NCI-H187 (cell line): ENCODE measurements at places on chromosomes 7 and 10.
A peak's percentile ranks its signal among the peaks of the same experiment; 100 is the strongest.

- DNase-seq, result no peak
These were observed 688 bp downstream of the ORAI2 start for GRCh38 chr7:102434039-102434486.

GRCh38 chr10:63266391-63267316 is 133.5 kb downstream of the NRBF2 start:
- DNase-seq, result no peak

DNA sequence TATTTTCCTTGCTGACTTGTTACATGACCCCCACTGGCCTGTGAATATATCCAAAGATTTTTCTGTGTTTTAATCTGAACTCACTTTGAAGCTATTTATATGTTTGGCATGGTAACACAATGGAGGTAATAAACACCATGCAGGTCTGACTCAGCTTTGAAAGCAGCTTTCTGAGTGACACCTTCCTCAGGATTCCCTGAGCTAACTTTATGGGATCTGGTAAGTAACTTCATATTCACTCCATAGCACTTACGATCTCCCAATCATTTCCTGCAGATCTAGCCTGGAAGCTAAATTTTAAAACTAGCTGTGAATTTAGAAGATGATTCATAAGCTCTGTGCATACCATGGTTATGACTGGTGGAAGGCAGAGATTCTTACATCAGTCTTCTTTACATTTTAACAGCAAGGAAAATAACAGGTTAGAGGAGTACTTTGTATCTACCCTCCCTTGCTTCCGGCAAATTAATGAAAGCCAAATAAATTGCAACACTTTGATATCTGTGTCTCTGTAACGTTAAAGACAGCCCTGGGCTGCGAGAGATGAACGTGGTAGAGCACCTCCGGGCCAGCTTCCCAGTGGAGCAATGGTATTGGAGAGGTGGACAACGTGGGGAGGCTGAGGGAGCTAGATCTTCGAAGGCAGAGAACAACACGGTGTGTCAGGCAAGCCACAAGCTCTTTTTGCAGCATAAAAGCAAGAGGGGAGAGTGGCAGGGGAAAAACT is 170.2 kb upstream of the KLF14 start:
- DNase-seq, result no peak

GRCh38 chr7:114758661-114759227 is 163.2 kb upstream of the MDFIC start:
- DNase-seq, result no peak

- no peak for DNase-seq
These were observed 162.7 kb downstream of the AVL9 start for GRCh38 chr7:32658034-32658433.

DNA sequence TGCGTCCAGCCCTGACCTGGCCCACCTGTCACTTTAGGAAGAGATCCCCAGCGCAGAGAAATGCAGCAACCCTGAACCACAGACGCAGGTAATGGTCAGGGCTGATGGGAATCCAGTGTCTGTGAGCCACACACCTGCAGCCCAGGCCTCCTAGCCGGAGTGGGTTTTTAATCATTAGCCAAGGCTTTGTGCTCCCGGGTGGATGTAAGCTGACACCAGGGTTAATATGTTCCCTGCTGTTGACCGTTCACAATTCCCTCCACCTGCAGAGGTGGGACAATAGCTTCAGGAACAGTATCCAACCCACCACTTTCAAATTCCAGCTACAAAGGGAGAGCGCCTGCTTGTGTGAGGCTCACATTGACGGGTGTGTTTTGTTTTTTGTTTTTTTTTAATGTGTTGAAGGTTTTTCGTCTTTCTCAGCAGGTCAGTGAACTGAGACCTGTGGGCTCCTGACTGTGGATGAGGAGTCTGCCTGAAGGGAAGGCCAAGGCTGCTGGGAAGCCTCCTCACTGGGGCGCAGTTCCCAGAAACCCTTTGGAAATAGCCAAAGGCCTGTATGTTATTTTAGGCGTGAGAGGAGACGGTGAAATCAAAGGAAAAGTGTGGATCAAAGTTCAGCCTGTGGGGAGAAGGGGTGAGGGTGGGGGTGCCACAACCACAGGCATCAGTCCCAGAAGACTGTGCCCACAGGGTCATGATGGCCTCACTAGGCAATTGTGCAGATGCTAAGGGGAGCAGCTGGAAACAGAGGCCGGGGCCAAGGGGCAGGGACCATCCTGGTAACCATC is 111.1 kb downstream of the TNS3 start:
- no peak for DNase-seq

DNA sequence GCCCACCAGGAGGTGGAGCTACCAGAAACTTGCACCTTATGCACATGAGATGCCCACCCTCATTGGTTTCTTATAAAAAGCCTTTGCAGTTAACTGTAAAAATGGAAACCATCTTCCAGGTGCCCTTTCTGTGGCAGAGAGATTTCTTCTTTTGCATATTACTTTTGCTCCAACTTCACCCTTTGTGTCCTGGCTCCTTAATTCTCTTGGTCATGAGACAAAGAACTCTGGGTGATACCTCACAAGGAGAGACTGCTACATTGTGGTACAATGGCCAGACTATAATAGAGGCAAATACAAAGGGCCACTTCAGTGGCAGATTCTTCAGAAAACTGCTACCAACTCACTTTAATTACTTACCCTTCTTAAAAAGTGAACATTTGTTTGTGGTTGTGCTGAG is 76.4 kb upstream of the PTER start:
- no peak for DNase-seq

DNA sequence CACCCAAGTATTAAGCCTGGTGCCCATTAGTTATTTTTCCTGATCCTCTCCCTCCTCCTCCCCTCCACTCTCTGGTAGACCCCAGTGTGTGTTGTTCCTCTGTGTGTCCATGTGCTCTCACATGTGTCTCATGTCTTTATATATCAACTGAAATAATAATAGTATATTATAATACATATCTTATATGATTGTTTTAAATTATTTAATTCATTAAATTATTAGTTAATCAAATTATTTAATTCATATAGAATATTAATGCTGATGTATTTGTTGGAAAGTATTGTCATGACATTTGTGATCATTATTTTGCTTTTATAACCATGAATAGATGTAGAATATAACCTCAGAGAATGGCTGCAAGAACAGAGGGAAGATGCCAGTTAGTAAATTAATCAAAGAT is 647.5 kb downstream of the SORCS3 start:
- no peak for DNase-seq

- no peak for DNase-seq
These were observed 328.6 kb downstream of the SUGCT start for GRCh38 chr7:40463446-40463845.

GRCh38 chr10:72162978-72163377 is 52.8 kb upstream of the ANAPC16 start:
- DNase-seq, result no peak

GRCh38 chr10:95411635-95412034 is 120.8 kb upstream of the PDLIM1 start:
- DNase-seq, result no peak

DNA sequence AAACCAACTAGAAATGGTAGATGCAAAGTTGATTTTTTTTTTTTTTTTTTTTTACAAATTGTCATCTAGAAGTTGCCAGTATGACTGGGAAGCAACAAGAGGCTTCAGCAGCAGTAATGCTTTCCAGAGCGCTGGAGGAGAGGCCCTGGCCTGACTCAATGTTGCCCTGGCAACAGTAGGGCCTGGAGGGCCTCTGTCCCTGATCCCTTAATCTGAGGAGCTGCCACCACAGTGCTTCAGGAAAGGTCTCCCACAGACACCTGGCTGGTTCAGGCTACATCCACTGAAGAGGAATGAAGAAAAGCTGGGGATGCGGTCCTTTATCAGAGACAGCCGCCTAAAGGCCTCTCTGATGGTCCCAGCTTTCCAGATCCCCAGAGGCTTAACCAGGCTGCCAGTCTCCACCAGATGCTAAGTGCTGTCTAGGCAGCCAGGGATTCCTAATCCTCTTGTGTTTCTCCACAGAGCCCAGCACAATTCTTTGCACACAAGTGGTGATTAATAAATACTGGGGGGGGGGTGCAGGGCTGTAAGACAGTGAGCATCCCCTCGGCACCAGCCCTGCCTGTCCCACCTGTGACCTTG is 33.7 kb downstream of the ZNF777 start:
- DNase-seq, result no peak

- no peak for DNase-seq
These were observed 19.8 kb upstream of the COL1A2 start for GRCh38 chr7:94374721-94375566.

DNA sequence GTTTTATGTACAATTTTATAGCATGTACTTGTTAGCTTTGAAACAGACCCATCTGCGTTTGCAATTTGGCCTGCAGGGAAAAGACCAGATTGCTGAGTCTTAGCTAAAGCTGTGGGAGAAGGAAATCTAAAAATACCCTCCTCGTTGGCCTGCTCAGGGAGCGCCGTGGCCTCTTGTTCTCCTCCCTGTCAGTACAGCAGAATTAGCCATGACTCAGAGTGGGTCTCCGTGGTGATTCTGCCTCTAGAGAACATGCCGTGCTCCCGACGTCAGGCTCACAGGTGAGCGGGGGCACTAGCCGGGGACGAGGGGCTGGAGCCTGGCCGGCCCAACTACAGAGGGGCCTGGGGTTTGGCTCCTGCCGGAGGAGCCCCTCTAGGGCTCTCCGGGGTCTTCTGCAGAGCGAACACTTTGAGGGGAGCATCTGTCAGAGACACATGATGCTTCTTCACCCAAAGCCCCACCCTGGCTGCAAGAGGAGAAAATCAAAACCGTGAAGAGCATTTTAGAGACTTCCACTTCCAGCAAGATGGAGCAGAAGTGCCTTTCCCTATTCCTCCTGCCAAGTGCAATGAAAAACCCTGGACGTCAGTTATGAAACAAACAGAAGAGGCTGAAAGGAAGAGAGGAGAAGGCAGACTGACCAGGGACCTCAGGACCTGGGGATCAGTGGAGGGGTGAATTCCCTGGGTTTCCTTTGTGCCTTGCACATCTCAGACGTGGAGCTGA is 98.9 kb downstream of the LHPP start:
- DNase-seq, result no peak

DNA sequence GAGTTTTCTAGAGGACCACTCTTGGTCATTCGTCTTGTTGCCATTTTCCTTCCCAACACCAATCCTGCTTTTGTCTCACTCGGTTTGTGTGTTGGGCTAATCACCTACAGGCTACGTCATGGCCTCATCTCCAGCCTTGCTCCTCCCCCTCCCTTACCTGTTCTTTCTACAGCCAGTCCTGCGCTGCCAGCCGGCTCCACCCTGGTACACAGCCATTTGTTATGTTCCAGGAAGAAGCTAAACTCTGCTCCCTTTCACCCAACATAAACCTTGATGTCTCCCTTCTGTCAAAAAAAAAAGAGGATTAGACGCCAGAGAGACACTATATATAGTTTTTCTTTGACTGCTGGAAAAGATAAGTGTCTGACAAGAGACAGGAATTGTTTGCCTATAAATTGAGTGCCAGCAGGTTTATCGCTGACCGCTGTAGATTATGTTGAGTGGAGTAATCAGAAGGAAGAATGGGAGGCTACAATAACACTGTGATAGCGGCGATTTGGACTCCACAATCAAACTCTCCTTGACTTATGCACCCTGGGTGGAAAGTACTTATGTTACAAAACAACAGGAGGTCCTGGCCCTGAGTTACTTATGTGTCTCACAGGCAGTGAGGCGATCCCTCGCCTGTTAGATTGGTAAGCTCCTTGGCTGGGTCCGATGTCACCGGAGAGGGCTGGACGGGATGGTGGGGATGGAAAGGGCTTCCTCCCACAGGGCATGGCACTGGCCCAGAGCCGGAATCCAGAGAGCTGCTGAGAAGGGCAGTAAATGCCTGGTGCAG is 171.3 kb upstream of the BMPER start:
- DNase-seq, result peak; percentile 20

DNA sequence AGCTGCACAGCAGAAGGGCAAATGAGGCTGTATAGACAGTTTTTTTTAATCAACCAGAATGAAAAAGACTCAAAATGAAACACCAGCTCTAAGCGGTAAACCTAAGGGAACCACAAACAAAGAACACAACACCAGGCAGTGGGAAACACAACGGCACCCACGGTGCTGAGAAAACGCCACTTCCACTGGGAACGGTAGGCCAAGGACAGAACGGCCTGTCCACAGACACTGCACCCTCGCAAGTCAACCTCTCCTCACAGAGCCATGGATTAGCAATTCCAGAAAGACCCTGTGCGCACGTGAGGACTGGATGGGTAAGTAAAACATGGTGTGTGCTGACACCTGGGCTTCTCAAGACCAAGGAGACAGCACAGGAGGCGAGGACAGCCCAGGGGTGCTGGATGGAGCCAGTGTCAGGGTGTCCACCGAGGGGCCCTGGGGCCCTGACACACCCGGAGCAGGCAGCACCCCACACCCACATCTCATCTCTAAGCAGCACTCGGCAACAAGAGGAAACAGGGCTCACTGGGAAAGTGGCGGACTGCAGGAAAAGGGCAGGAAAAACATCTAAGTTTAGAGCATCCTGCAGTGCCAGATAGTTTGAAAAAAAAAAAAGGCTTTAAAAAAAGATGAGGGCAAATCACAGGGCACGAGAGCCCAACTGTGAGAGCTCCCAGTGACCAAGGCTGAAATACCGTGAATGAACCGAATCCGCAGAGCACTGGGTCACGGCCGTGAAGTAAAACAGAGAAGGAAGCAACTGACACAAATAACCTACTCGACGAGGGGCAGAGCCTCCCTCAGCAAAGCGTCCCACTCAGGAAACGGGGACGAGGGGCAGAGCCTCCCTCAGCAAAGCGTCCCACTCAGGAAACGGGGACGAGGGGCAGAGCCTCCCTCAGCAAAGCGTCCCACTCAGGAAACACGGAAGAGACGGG is 120.2 kb downstream of the MAD1L1 start:
- DNase-seq, result no peak
